Activated T-cell treated with anti-CD3 and anti-CD28 coated beads, Interleukin-2, amount 50 U/mL, for 24 hours (primary cell): ENCODE measurements at places on chromosomes 3 and 15.

DNA sequence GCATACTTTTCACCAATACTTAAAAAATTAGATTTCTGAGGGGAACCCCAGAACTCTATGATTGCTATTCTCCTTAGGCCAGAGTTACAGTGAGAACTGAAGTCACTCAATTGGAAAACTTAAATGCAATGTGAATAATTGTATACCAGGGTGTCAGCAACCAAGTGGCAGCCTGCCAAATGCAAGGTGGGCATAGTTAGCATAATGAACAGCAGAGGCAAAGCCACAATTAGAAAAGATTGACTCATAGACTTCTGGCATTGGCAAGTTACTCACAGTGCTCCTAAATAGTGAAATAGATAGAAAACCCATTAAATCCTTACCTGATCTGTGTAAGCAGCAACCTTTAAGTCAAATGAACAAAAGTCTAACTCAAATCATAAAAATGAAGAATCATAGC is 94.9 kb downstream of the BCHE start:
- DNase-seq, result no peak

GRCh38 chr3:61563313-61564271 is 2.2 kb downstream of the PTPRG start:
- no peak for DNase-seq

- DNase-seq, result no peak
These were observed 94.2 kb downstream of the NUP210 start for GRCh38 chr3:13325892-13326443.

DNA sequence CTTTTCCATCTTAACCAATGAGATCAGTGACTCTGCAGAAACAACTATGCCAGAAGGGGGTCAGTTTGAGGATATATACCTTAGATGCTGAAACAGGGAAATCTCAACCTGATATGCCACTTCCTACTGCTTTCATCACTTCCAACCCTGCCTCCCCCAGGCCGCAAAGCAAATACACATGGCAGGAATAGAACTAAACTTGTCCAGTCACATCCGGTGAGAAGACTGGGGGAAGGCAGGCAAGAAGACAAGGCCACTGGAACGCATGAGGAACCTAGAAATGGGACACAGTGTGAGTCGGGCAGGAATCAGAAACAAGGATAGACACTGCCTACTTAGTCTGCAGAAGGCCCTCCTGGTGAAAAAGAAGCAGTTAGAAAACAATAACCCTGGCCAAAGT is 90.6 kb downstream of the MYO5A start:
- no peak for DNase-seq

DNA sequence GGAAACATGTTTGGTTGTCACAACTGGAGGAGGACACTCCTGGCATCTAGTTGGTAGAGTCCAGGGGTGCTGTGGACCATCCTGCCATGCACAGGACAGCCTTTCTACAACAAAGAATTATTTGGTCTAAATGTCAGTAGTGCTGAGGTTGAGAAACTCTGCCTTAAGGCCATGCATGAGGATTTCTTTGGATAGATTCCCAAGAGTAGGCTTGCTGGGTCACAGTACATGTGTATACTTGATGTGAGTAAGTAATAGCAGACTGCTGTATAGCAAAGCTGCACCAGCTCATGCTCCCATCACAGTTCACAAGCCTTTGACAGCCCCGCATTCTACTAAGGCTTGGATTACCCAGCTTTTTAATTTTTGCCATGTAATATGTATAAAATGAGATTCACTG is 151.3 kb downstream of the MFSD1 start:
- DNase-seq, result no peak

DNA sequence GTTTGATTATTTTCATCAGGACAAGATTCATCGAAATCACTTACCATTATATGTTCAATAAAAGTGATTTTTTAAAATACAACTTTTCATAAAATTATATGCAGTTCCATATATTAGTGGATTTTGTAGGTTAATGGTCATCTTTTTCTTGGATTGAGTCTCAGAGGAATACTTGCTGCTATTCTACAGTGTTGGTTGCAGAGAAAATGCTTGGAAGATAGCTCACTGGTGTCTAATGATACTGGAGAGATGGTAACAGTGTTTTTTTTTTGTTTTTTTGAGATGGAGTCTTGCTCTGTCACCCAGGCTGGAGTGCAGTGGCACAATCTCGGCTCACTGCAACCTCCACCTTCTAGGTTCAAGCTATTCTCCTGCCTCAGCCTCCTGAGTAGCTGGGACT is 143.3 kb downstream of the TCF12 start:
- DNase-seq, result no peak
